Stimulated activated CD4-positive, alpha-beta T cell treated with anti-CD3 and anti-CD28 coated beads, TNF-alpha, amount 100 ng/mL, for 48 hours (primary cell): ENCODE measurements at places on chromosomes 3 and 15.

GRCh38 chr3:115681736-115682135, 58.4 kb downstream of the GAP43 start:
- no peak for DNase-seq

GRCh38 chr3:156687023-156687422, 12.6 kb downstream of the TIPARP start:
- no peak for DNase-seq

DNA sequence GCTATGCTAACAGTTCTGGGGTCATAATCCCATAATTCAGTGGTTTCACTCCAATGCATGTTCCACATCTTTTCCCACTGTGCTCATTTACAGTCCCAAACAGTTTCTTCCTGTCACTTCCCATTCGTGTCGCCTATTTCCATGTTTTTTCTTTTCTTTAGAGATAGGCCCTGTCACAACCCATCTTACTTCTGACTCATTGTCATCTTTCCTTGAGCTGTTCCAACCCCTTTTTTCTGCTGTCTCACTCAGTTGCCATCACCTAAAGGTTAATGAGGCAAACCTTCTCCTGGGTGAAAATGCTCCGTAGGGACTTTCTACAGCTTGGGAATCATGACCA, 814.5 kb downstream of the VGLL3 start:
- DNase-seq: no peak

DNA sequence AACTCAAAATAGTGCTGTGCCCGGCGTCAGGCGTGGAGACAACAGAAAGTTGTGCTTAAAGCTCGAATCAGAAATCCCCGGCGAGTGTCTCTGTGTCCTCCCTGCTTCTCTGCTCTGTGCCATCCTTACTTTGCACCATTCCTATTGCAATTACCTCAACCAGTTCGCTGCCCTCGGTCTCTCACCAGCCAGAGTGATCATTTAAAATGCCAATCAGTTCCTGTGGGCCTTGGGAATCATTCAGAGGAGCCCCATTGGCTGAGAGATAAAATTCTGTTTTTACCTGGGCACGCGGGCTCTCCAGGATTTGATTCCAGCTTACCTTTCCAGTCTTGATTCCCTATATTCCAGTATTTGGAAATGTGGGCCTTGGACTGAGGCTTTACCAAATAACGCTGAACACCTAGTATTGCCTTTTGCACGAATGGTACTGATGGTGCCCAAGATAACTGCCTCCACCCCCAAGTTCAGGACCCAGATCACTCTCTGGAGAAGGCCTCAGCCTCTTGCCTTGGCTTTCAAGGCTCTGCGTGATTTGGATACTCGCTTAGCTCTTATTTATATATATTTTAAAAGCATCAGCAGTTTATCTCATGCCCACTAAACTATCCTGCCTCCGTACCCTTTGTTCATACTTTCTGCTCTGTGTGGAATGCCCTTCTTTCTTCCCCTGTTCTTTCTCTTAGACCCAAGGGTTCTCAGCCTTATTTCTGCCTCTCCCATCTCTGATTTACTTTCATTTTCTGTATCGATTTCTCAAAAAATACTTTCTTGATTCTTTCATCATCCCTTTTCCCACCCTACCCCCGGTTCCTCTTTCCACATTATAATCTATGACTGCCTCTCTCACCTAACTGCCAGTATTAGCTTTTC, 863 bp downstream of the PSMA4 start:
- no peak for DNase-seq

DNA sequence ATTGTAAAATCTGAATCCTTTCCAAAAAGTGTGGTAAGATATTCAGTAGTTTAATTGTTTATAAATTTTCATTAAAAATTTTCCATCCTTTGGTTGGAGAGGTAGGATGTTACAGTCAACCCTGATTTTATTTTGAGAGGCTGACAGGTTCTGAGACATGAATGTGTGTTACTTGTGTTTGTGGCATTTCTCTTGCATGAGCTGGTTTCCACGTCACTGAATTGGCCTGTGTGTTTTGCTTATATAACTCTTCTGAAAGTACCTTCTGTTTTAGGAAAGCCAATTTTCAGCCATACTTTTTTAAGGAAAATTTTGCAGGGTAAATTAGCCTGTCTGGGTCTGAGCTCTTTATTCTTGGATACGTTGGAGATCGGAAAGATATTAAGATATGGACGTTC, 30.7 kb downstream of the PXYLP1 start:
- no peak for DNase-seq
